Uterus (tissue), 4 donors: ENCODE measurements at places on chromosomes 7 and 10. TPM values are rescaled to one million over a fixed set of nuclear protein-coding genes. Genes with fewer than 3 reads are reported as not detected.

The LHPP gene
- not detected for total RNA-seq

The LRRN3 gene
- not detected for total RNA-seq

The LIPF gene
- total RNA-seq, result not detected

The ANKRD22 gene
- 0.48 TPM for total RNA-seq
